Esophagus mucosa (tissue), 1 donor: ENCODE measurements at places on chromosomes 1 and 21.
A peak's percentile ranks its signal among the peaks of the same experiment; 100 is the strongest.

GRCh38 chr1:247857069-247857984, at the start of gene TRIM58:
TSS of gene TRIM58 (plus strand) at chr1:247857187. CDS start at chr1:247857247, 60 bp downstream.
- ATAC-seq = peak; percentile 10

DNA sequence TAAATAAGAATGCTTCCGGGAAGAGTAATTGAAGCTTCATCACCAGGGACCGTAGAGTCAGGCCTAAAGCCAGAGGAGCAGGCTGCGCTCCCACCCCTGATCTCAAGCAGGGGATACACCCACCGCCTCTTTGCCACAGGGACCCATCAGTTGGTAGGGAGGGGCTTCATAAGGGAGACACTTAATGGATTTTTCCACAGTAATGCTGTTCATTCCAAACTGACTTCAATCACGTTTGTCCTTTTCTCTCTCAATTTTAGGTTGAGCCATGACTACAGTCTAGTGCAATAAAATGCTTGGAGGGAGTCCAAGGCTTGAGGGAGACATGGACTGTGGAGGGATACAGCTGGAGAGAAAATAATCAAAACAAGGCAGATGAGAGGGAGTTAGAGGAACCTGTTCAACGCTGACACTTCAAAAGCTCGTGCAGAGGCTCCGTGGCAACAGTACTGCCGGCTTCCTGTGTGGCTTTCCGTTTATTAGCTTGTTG, 111.5 kb downstream of the SEC16B start:
- no peak for ATAC-seq

DNA sequence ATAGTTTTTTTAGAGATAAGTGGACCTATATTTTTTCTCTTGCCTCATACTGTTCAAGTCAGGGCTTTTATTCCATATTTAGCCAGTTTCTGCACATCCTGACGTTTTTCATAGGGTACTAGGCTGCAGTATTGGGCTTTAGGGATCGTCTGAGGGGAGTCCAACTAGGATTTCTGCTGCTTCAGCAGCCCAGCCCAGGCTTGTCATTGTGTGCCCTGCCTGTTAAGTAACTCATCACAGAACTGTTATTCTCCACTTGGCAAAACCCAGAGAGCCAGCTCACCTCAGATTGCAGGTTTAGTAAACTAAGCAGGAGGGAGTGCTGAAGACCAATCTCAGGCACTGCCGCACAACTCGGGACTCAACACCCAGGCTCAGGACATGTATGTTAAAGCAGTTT, 2.8 kb downstream of the GALNT2 start:
- peak; percentile 10 for ATAC-seq

- ATAC-seq = peak; percentile 19
These were observed 3.0 kb downstream of the ZC3H12A start for GRCh38 chr1:37477198-37477931.

DNA sequence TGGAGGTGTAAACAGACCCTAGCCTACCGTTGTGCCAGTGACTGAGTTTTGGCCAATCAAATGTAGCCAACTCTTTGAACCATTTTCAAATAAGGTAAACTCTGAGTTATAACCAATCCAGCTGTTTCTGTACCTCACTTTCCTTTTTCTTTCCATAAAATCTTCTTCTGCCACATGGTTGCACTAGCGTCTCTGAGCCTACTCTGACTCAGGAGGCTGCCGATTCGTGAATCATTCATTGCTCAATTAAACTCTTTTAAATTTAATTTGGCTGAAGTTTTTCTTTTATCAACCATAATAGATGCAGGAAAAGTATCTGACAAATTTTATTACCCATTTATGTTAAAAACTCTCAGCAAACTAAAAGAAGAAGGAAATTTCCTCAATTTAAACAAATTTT, 111.5 kb upstream of the LYPLAL1 start:
- ATAC-seq = no peak

DNA sequence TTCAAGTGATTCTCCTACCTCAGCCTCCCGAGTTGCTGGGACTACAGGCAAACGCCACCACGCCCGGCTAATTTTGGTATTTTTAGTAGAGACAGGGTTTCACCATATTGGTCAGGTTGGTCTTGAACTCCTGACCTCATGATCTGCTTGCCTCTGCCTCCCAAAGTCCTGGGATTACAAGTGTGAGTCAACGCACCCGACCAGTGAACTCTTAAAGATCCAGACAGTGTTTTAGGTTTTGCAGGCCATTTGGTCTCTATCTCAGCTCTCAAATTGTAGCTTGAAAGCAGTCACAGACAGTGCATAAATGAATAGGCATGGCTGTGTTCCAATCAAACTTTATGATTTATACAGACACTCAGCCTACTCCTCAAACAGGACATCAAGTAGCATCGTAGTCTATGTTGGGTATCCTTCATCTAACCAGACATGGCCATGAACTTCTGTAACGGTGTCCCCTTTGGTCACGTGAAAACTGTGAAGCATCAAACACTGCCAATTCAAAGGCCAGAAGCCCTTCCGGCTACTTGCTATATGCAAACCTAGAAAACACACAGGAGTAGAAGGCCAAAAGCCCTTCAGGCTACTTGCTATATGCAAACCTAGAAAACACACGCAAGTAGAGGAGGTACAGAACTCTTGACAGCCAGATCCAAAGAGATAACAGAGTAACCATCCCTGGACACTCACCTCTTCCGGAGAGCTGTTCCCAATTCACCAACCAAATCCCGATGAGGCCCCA, 3.1 kb downstream of the FUCA1 start:
- ATAC-seq = no peak

DNA sequence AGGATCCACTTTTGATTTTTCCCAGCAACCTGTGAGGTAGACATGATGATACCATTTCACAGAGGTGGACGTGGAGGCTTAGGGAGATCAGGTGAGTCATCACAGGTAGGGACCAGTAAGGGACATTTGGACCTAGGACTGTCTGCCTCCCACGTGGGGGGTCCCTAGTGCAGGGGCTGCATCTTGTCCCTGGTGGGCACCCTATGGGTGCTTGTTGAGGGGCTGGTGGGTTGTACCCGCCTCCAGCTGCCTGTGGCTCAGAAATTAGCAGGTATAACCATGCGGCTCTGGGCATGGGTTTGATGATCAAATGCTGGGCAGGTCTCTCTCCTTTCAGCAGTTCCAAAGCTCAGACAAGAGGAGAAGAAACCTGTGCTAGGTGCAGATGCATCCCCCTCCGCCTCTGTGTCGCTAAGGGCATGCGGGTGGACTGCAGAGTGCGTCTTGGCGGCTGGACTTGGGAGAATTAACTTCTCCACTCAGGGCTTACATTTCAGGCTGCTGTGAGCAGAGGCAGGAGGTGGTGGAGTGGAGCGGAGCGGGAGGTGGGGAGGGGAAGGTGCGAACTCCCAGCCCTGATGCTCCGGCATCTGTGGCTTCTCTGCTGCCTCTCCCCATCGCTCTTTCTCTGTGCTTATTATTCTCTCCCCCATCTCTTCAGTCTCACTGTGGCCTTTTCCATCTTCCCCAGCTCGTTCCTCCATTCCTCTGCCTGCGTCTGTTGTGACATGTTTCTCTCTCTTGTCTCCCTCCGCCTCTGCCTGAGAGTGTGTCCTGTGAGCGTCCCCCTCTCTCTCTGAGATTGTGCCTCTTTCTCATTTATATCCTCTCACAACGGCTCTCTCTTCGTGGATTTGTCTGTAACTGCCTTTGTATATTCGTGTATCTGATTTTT, 146.8 kb downstream of the PTPRU start:
- no peak for ATAC-seq
